WTC11 (cell line): ENCODE measurements at places on chromosomes 5 and 9. TPM values are rescaled to one million over a fixed set of nuclear protein-coding genes. Genes with fewer than 3 reads are reported as not detected.
A peak's percentile ranks its signal among the peaks of the same experiment; 100 is the strongest.

- no peaks in the 10 kb centered on the region for H3K27me3 ChIP-seq
- peaks cover 8% of the 10 kb centered on the region for H3K36me3 ChIP-seq
- no peaks in the 10 kb centered on the region for H3K4me1 ChIP-seq
- no peak overlapping the region for H3K27ac ChIP-seq
Measured at GRCh38 chr5:75438722-75439121, 72.7 kb downstream of the CERT1 start.

DNA sequence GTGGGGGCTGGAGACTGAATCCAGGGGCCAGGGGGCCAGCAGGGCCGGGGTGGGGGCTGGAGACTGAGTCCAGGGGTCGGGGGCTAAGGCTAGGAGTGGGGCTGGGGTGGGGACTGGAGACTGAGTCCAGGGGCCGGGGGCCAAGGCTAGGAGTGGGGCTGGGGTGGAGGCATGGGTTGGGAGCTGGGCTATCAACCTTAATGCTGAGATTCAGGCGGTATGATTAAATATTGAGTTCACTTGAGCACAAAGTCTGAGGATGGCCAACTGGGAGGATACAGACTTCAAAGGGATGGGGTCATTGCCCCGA is 17.0 kb upstream of the LRRC14B start:
- H3K27me3 ChIP-seq, result no peaks in the 10 kb centered on the region
- no peak for DNase-seq
- no peak overlapping the region for H3K4me3 ChIP-seq
- peaks cover 14% of the 10 kb centered on the region for H3K36me3 ChIP-seq
- no peaks in the 10 kb centered on the region for H3K4me1 ChIP-seq

GRCh38 chr9:18299449-18299848 is 174.5 kb upstream of the ADAMTSL1 start:
- peaks cover 15% of the 10 kb centered on the region for H3K4me1 ChIP-seq
- H3K4me3 ChIP-seq, result no peak overlapping the region
- no peaks in the 10 kb centered on the region for H3K27me3 ChIP-seq
- H3K27ac ChIP-seq, result no peak overlapping the region
- H3K36me3 ChIP-seq, result no peaks in the 10 kb centered on the region

DNA sequence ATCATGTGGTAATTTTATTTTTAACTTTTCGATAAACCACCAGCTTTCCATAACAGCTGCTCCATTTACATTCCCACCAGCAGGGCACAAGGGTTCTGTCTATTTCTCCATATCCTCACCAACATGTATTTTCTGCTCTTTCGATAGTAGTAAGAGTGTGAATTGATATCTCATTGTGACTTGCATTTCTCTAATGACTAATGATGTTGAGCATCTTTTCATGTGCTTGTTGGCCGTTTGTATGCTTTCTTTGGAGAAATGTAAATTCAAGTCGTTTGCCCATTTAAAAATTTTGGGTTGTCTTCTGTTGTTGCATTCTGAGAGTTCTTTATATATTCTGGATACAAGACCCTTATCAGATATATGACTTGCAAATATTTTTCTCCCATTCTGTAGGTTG is 45.9 kb downstream of the PSD2 start:
- DNase-seq, result no peak
- no peak overlapping the region for H3K27ac ChIP-seq
- no peaks in the 10 kb centered on the region for H3K36me3 ChIP-seq
- peaks cover 30% of the 10 kb centered on the region for H3K27me3 ChIP-seq
- H3K4me1 ChIP-seq, result peaks cover 4% of the 10 kb centered on the region
- H3K4me3 ChIP-seq, result no peak overlapping the region

DNA sequence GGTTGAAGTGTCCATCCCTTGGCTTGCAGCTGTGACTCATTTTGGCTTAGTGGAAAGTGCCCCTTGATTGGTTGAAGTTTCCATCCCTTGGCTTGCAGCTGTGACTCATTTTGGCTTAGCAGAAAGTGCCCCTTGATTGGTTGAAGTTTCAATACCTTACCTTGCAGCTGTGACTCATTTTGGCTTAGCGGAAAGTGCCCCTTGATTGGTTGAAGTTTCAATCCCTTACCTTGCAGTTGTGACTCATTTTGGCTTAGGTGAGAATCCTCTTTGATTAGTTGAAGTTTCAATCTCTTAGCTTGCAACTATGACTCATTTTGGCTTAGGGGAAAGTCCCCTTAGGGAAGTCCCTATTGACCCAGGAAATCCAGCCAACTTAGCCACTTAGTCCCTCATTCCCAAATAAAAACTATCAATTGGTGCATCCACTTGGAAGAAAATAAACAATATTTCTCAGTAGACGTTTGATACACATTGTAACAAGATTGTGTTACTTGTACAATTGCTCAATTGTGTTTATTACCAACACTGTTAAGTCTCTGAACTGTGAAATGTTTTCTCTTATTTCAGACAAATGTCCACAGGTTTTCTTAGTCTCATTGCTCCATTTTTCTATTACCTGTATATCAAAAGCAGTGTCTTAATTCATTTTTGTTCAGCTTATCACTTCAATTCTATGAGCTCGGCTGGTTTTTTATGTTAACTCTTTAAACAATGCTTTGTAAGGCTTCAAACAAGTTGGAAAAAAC is 2308.8 kb upstream of the ACO1 start:
- no peak for DNase-seq
- H3K27me3 ChIP-seq, result no peaks in the 10 kb centered on the region
- H3K4me3 ChIP-seq, result no peak overlapping the region
- H3K36me3 ChIP-seq, result no peaks in the 10 kb centered on the region
- no peak overlapping the region for H3K27ac ChIP-seq

- no peaks in the 10 kb centered on the region for H3K27me3 ChIP-seq
- H3K36me3 ChIP-seq, result peaks cover 16% of the 10 kb centered on the region
- H3K4me1 ChIP-seq, result peaks cover 13% of the 10 kb centered on the region
- no peak overlapping the region for H3K27ac ChIP-seq
- no peak for DNase-seq
- H3K4me3 ChIP-seq, result no peak overlapping the region
Measured at GRCh38 chr5:164672931-164673694, 1167.7 kb downstream of the MAT2B start.

GRCh38 chr9:117400171-117400570 is 14.7 kb downstream of the ASTN2 start:
- DNase-seq, result no peak
- H3K4me3 ChIP-seq, result no peak overlapping the region
- H3K27me3 ChIP-seq, result no peaks in the 10 kb centered on the region
- H3K36me3 ChIP-seq, result no peaks in the 10 kb centered on the region
- peaks cover 47% of the 10 kb centered on the region for H3K4me1 ChIP-seq
- peak overlapping the region; percentile 65 for H3K27ac ChIP-seq

DNA sequence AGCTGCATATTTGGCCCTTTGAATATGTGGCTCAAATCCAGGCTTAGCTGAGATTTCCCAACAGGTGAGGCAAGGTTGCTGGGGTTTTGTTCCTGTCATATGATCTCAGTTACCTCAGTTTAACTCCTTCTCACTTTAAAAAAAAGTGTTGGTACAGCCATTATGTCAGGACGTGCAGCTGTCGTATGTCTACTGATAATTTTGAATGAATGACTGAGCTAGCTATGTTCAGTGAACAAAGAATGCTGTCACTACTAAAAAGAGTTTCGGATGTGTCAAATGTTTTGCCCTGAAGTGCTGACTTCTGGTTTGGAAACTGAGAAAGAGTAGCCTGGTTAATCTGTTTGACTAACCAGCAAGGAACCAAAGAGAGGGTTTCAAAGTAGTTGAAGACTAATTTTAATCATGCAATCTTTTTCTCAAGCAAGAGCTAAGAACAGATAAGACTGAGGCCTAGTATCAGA is 106.3 kb upstream of the NR3C1 start:
- H3K27me3 ChIP-seq, result no peaks in the 10 kb centered on the region
- H3K36me3 ChIP-seq, result no peaks in the 10 kb centered on the region
- no peaks in the 10 kb centered on the region for H3K4me1 ChIP-seq
- no peak for DNase-seq

DNA sequence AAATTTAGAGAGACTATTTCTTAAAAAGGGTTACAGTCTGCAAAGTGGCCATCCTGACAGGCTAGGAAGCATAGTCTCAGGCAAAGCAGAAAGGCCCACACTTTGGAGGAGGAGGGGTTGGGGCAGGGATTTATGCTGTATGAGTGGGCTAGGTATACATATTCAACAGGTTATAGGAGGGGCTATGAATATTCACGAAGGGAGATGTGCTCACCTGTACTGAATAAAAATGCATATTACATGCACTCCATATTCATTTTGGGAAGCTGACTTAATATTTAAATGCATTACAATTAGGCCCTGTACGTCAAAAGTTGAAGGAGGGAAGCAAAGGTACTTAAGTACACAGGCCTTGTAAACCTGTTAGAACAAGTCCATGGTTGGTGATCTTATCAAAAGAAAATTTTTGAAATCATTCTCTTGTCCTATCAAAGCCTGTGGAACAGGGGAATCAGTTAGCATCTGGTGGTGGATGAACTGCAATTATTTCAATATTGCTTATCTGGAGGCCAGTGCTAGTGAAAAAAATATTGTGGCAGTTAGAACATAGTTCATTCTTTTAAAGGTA is 1.6 kb downstream of the CENPP start:
- peak overlapping the region; percentile 99 for H3K4me3 ChIP-seq
- H3K27me3 ChIP-seq, result no peaks in the 10 kb centered on the region
- peaks cover 10% of the 10 kb centered on the region for H3K36me3 ChIP-seq
- no peak overlapping the region; the same call in 1 of the 2 replicates for H3K27ac ChIP-seq
- peaks cover 27% of the 10 kb centered on the region for H3K4me1 ChIP-seq

DNA sequence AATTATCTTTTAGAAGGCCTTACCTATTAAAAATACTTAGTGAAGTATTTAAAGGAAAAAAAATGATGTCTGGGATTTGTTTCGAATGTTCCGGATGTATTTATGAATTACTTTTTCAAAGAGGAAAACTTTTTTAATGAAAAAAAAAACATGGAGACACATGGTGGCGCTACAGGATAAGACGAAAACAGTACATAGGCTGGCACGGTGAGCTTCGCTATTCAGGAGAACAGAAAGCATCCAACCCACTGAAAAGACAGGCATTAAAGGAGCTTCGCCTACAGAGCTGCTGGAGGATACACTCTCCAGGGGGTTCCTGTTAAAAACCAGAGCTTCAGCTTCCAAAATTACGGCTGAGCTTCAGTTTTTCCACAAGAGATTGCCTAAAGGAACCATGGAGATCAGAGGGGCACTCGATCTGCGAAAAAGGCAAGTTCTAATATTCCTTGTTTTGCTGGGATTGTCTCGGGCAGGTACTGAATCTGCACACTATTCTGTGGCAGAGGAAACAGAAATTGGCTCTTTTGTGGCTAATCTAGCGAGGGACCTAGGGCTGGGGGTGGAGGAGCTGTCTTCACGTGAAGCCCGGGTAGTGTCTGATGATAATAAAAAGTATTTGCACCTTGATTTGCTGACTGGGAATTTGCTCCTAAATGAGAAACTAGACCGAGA is at the start of gene PCDHB14:
Gene PCDHB14 (plus strand): TSS at position 232 of the 672 bp plus-strand sequence. CDS start 163 bp downstream, at position 395.
- no peaks in the 10 kb centered on the region for H3K36me3 ChIP-seq
- peak within 1 kb of the TSS; percentile 19; the same call in 1 of the 2 replicates for H3K27ac ChIP-seq
- H3K4me3 ChIP-seq, result peak within 1 kb of the TSS; percentile 62
- peaks cover 11% of the 10 kb centered on the region for H3K4me1 ChIP-seq
- no peak for DNase-seq

GRCh38 chr5:125450771-125451170 is 704.3 kb upstream of the ZNF608 start:
- H3K4me3 ChIP-seq, result no peak overlapping the region
- DNase-seq, result no peak
- H3K27me3 ChIP-seq, result no peaks in the 10 kb centered on the region
- no peaks in the 10 kb centered on the region for H3K4me1 ChIP-seq
- no peaks in the 10 kb centered on the region for H3K36me3 ChIP-seq

- no peaks in the 10 kb centered on the region for H3K27me3 ChIP-seq
- peak overlapping the region; percentile 76; the same call in 1 of the 2 replicates for H3K27ac ChIP-seq
- H3K4me3 ChIP-seq, result no peak overlapping the region
- DNase-seq, result no peak
Measured at GRCh38 chr9:21549890-21550289, 67.8 kb upstream of the IFNE start.

DNA sequence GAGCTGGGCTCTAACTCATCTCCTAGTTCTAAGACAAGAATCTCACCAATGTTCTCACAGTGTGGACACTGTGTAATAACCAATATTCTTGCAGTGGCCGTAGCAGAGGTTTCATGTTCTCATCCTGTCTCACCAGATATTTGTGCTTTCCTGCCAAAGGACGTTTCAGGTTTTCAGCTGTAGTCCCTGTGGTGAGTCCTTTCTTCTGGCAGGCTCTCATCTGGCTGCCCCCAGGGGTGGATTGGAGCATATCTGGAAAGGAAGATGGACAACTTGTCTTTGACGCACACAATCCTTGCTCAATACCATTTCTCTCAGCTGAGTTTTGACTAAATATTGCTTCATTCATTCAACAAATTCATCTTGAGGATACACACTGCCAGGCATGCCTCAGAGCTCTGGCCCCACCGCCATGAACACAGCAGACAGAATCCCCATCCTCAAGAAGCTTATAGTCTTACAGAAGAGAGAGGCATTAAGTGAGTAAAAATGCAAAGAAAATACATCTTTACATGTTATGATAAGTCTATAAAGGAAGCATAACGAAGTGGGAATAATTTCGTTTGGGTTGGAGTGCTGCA is 33.8 kb upstream of the NEURL1B start:
- peaks cover 7% of the 10 kb centered on the region; the same call in 1 of the 2 replicates for H3K27me3 ChIP-seq
- H3K4me1 ChIP-seq, result peaks cover 28% of the 10 kb centered on the region
- H3K4me3 ChIP-seq, result no peak overlapping the region
- no peak for DNase-seq
- peaks cover 3% of the 10 kb centered on the region; the same call in 1 of the 2 replicates for H3K36me3 ChIP-seq

The PARP8 gene
- 23.2 to 28.5 TPM (median 28.2 TPM) in 3 replicates for total RNA-seq

The SOHLH1 gene
- not detected in 3 replicates for total RNA-seq

The MEIKIN gene
- total RNA-seq, result not detected in 3 replicates

The RALGPS1 gene
- total RNA-seq, result 26.1 to 28.5 TPM (median 27.4 TPM) in 3 replicates
